ENCODE measurements at places on chromosomes 1 and 21. TPM values are rescaled to one million over a fixed set of nuclear protein-coding genes. Genes with fewer than 3 reads are reported as not detected.

EPRS1 gene
- total RNA-seq: 113 TPM

C1orf56 gene
- 3.0 TPM for total RNA-seq

SLFNL1 gene
- 0.41 TPM for total RNA-seq

USH2A gene
- not detected for total RNA-seq

CFAP45 gene
- total RNA-seq: 2.0 TPM

AADACL4 gene
- not detected for total RNA-seq

GNG4 gene
- total RNA-seq: 0.54 TPM

LPAR3 gene
- 0.58 TPM for total RNA-seq

MAP7D1 gene
- total RNA-seq: 236 TPM

XCL2 gene
- total RNA-seq: not detected

LCE2C gene
- not detected for total RNA-seq

CDC42BPA gene
- total RNA-seq: 33.4 TPM

IER5 gene
- total RNA-seq: 22.0 TPM

ACBD6 gene
- 86.5 TPM for total RNA-seq

ANKRD65 gene
- 1.4 TPM for total RNA-seq

DONSON gene
- total RNA-seq: 6.8 TPM

ZBTB8B gene
- total RNA-seq: 0.07 TPM

MPL gene
- total RNA-seq: not detected

ZNF281 gene
- total RNA-seq: 25.3 TPM

AUNIP gene
- 1.7 TPM for total RNA-seq

KCNE1 gene
- not detected for total RNA-seq

SYDE2 gene
- total RNA-seq: 4.2 TPM

KRTAP19-1 gene
- not detected for total RNA-seq

FCGR2B gene
- not detected for total RNA-seq

BEND5 gene
- 4.2 TPM for total RNA-seq

SYPL2 gene
- 1.2 TPM for total RNA-seq

ATP1A4 gene
- not detected for total RNA-seq

APCS gene
- total RNA-seq: not detected

ZYG11A gene
- 0.21 TPM for total RNA-seq

CELSR2 gene
- 18.1 TPM for total RNA-seq

DIO1 gene
- not detected for total RNA-seq

CRNN gene
- not detected for total RNA-seq

PBXIP1 gene
- total RNA-seq: 102 TPM

OLIG1 gene
- not detected for total RNA-seq

VHLL gene
- total RNA-seq: not detected

PPM1J gene
- total RNA-seq: 2.1 TPM

NBPF10 gene
- 1.4 TPM for total RNA-seq

OR2M3 gene
- not detected for total RNA-seq

PRELP gene
- not detected for total RNA-seq

TRIM63 gene
- total RNA-seq: 0.14 TPM

KIAA1614 gene
- 7.2 TPM for total RNA-seq

LAMB3 gene
- 348 TPM for total RNA-seq

LRRC53 gene
- total RNA-seq: not detected

ADAMTS1 gene
- 27.1 TPM for total RNA-seq

C1QTNF12 gene
- 0.88 TPM for total RNA-seq

SYTL1 gene
- 40.3 TPM for total RNA-seq

PROX1 gene
- total RNA-seq: 0.88 TPM

CLCA1 gene
- not detected for total RNA-seq

GJB5 gene
- total RNA-seq: not detected

USP25 gene
- total RNA-seq: 36.6 TPM

KCNK1 gene
- total RNA-seq: 6.3 TPM

LIN28A gene
- not detected for total RNA-seq

NPHS2 gene
- 2.5 TPM for total RNA-seq

SUMO3 gene
- 60.9 TPM for total RNA-seq

SPATA46 gene
- not detected for total RNA-seq

C8A gene
- not detected for total RNA-seq

GBP6 gene
- total RNA-seq: 0.21 TPM

PPT1 gene
- 92.3 TPM for total RNA-seq
